Stimulated activated CD4-positive, alpha-beta T cell treated with anti-CD3 and anti-CD28 coated beads, Interleukin-1b, Interleukin-23, amount 100 ng/mL, for 48 hours (primary cell): ENCODE measurements at places on chromosomes 6 and 20.

- DNase-seq, result peak; percentile 7
Measured at GRCh38 chr6:80214436-80215022, 108.1 kb downstream of the BCKDHB start.

- no peak for DNase-seq
Measured at GRCh38 chr6:108211671-108212070, 45.8 kb downstream of the NR2E1 start.

- no peak for DNase-seq
Measured at GRCh38 chr6:21504790-21505189, 88.8 kb upstream of the SOX4 start.

- DNase-seq, result peak; percentile 72
Measured at GRCh38 chr20:51318058-51318949, 224.2 kb downstream of the NFATC2 start.

DNA sequence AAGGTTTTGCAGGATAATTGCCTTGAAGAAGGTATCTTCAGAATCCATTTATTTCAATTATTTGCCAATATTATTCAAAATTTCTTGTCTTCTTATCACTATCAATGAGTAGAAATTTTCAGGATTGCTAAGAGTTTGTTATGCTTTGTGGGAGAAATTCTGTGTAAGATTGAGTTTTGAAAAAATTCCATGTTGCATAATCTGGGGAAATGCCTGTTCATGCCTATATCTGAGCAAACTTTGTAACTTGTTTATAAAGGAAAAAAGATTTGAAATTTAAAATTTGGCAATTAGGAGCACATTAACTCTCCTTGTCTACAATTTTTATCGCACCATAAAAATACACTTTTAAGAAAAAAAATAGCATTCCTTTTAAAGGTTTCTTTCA lies 39.8 kb upstream of the EDN1 start:
- DNase-seq, result no peak

DNA sequence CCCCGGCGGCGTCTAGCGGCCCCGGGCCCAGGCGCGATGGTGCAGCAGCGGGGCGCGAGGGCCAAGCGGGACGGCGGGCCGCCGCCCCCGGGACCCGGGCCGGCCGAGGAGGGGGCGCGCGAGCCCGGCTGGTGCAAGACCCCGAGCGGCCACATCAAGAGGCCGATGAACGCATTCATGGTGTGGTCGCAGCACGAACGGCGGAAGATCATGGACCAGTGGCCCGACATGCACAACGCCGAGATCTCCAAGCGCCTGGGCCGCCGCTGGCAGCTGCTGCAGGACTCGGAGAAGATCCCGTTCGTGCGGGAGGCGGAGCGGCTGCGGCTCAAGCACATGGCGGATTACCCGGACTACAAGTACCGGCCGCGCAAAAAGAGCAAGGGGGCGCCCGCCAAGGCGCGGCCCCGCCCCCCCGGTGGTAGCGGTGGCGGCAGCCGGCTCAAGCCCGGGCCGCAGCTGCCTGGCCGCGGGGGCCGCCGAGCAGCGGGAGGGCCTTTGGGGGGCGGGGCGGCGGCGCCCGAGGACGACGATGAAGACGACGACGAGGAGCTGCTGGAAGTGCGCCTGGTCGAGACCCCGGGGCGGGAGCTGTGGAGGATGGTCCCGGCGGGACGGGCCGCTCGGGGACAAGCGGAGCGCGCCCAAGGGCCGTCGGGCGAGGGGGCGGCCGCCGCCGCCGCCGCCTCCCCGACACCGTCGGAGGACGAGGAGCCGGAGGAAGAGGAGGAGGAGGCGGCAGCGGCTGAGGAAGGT lies 715 bp downstream of the SOX12 start:
- DNase-seq, result peak; percentile 53

- no peak for DNase-seq
Measured at GRCh38 chr6:157088841-157089240, 234.5 kb downstream of the TMEM242 start.

DNA sequence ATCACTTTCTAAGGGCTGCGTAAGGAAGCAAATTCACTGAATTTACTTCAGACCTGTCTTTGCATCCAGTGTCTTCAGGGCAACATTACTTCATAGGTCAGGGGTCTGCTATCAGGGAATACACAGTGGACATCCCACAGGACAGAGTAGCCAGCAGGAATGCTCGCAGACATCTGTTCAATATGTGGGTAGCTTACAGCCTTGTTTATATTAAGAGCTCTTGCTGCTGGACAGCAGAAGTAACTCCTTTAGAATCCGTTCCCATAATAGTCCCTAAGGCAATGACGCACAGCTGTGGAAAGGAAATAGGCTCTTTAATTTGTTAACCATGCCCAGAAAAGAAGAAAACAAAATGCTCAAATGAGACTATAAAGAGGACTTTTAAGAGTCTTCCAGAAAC lies 198.7 kb downstream of the MOXD1 start:
- DNase-seq, result no peak

GRCh38 chr6:41823178-41823577 lies 35.7 kb downstream of the TOMM6 start:
- no peak for DNase-seq

DNA sequence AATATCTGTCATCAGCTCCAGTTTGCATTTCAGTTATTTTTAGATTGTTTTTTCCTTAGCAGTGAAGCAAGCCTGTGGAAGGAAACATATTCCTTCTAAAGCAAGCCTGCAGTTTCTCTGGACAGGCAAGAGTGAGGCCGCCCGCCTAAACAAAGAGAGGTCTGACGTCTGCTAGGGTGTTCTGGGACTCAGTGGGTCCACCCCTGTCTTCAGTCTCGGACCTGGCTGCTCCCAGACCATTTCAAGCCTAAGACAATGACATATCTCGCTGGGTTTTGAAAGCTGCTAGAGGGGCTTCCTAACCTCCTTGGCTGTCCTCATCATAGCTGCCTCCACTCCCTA lies 36.8 kb upstream of the RNF24 start:
- DNase-seq, result no peak

GRCh38 chr20:59350330-59351156 lies 50.1 kb downstream of the EDN3 start:
- no peak for DNase-seq

GRCh38 chr6:156474507-156475120 lies 302.6 kb upstream of the ARID1B start:
- peak; percentile 8 for DNase-seq

- peak; percentile 86 for DNase-seq
Measured at GRCh38 chr6:154675602-154676088, 57.6 kb upstream of the SCAF8 start.

GRCh38 chr6:155116571-155116910 lies 121.4 kb downstream of the TIAM2 start:
- DNase-seq, result no peak

DNA sequence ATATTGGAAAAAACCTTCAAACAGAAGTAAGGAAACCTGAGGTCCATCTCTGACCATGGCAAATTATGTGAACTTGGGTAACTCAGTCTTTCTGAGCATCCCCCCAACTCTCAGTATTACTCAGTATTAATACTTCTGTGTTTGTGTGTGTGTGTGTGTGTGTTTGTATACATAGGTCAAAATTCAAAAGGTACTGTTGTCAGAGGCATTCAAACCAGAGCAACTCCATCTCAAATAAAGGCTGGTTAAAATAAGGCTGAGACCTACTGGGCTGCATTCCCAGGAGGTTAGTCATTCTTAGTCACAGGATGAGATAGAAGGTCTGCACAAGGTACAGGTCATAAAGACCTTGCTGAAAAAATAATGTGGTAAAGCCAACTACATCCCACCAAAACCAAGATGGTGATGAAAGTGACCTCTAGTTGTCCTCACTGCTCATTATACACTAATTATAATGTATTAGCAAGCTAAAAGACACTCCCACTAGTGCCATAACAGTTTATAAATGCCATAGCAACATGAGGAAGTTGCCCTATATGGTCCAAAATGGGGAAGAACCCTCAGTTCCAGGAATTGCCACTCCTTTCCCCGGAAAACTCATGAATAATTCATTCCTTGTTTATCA lies 33.3 kb upstream of the SLC22A16 start:
- DNase-seq, result no peak

DNA sequence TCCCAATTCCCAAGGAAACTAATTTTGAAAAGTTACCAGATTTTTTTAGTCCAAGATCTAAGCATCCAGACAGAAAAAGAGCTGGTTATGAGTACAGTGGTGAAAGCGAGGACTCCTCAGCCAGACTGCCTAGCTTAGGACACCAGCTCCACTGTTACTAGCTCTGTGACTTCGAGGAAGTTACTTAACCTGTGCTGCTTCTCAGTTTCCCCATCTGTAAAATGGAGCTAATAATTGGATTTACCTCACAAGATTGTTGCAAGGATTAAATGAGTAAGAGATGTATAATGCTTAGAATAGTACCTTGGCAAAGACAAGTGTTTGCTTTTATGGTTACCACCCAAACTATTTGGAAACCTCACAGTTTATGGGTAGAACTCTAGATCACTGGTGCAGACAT lies 1.1 kb downstream of the NT5DC1 start:
- DNase-seq, result no peak

- DNase-seq, result no peak
Measured at GRCh38 chr6:141965016-141965545, 167.6 kb upstream of the GJE1 start.

DNA sequence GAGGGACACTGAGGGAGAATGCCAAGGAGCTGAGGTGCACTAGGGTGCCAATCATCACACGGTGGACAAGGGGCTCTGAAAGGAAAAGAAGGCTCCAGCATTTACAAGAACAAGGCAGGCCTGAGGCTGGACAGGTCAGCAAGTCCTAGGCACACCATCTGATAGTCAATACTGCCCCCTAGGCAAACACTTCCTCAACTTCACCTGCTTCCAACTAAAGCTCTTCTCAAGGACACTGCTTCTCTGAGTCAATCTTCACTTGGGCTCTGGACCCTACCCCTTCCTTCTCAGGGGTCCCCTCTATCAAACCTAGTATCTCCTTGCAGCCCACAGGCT lies 37.7 kb upstream of the SLC4A11 start:
- DNase-seq, result no peak

GRCh38 chr6:43907789-43908472 lies 137.9 kb downstream of the VEGFA start:
- no peak for DNase-seq

GRCh38 chr20:23212011-23212410 lies 125.9 kb upstream of the CD93 start:
- DNase-seq, result no peak

GRCh38 chr6:1390133-1390945 lies 963 bp downstream of the FOXF2 start:
- DNase-seq, result no peak

DNA sequence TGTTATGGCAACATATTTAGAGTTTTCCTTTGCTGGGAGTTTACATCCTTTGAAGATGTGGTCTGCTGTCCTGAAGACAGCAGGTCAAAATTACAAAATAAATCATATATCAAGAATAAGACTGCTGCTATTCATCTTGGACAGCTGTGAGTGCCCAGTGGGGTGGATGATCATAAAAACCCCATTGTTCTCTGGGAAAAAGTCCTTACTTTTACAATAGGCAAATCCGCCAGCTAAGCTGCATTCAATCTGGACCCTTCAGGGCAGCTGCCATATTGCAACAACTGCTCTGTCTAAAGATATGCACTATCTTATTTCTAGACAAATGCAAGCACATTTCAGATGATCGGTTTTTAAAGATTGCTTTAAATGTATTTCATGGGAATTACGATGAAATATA lies 19.4 kb downstream of the CASS4 start:
- DNase-seq, result no peak

GRCh38 chr6:44642870-44643522 lies 255.5 kb downstream of the CDC5L start:
- peak; percentile 78 for DNase-seq

GRCh38 chr20:13141546-13141945 lies 79.5 kb upstream of the ISM1 start:
- no peak for DNase-seq

DNA sequence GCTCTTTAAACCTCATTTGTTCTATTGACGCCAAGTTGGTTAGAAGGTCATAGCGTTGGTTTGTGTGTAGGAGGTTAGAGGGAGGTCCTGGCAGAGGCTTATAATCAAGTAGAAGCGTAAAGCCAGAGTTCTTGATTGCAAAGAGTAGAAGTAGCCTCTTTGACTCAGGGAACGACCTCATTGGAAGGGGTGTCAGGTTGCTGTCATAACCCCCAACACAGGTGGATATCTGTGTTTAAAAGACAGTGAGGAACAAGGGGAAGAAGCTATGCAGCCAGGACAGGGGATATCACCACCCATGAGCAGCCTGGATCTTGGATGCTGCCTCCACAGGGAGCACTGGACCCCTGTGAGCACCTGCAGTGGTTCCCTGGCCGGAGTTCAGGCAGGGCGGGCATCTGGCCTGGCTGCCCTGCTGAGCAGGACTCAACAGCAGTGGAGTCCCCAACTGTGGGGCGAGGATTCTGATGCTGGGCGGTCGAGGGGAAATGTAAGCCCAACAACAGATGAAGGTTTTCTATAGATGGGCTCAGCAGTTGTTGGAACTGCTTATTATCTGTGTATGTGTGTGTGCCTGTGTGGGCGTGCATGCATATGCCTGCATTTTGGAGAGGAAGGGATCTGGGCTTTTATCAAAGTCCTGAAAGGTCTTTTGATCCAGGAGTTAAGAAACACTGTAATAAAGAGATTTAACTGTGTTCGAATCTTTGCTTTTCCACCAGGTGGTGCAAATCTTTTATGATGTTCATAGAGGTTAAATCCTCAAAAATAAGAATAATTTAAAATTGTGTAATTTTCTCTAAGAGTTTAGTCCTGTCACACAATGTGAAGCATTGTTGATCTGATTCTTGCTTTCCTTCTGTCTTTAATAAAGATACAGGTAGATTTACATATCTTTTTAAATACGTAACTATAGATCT lies 27.7 kb downstream of the HIVEP1 start:
- DNase-seq, result no peak

GRCh38 chr6:163688739-163689362 lies 274.3 kb downstream of the QKI start:
- no peak for DNase-seq
